RPMI7951 (cell line): ENCODE measurements at places on chromosomes 6 and 20. TPM values are rescaled to one million over a fixed set of nuclear protein-coding genes. Genes with fewer than 3 reads are reported as not detected.

GRCh38 chr6:79803917-79804316 is 143.4 kb downstream of the ELOVL4 start:
- no peak for DNase-seq

GRCh38 chr6:143034689-143035334 is 25.9 kb upstream of the AIG1 start:
- DNase-seq, result no peak

DNA sequence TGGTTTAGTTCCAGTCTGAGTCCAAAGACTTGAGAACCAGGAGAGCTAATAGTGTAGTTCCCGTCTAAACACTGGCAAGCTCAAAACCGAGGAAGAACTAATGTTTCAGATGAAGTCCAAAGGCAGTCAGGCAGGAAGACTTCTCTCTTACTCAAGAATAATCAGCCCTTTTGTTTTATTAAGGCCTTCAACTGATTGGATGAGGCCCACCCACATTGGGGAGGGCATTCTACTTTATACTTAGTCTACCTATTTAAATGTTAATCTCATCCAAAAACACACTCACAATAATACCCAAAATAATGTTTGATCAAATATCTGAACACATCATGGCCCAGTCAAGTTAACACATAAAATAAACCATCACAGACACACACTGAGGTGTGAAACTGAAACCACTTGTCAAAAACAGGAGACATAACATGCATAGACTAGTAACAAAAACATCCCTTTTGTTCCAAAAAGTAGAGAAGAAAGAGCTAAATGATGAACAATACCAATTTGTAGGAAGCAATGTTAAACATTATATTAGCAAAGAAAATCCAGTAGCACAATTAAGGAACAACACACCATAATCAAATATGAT is 50.2 kb upstream of the SENP6 start:
- no peak for DNase-seq

GRCh38 chr6:105097288-105097687 is 82.5 kb downstream of the POPDC3 start:
- no peak for DNase-seq

DNA sequence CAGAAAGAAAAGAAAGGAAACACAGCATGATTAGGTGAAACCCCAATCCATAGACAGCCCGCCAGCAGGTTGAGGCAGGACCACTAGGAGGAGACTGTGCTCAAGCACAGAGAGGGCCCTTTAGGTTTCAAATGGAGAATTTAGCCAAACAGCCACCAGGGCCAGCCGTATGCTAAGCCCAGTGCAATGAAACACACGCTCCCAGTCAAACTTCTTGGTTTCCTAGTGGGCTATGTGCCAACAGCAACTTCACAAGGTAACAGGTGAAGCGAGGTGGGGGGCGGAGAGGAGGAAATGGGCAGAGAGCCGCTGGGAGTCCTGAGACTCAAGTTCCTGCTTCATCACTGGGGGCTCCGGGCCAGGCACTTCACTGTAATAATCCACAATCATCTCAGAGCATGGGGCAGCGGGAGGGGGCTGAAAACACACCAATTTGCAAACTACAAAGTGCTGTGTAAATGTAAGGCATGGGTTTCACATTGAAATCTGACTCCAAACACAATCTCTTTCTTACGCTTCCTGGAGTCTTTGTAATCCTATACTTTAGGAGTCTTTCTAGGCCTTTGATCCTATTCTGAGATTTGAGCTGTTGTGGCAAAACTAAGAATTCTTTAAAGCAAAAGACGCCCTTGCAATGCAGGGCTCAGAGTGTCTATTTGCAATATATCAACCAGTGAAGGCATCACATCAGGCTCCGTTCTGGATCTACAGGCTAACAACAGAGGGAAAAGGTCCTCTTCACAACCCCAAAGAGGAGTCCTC is 117.3 kb downstream of the OPRM1 start:
- DNase-seq, result peak; percentile 50

The BTNL2 gene
- total RNA-seq, result not detected in 2 replicates

The PCED1A gene
- 18.9 and 31.5 TPM in 2 replicates for total RNA-seq

The APOM gene
- total RNA-seq, result 2.5 and 3.4 TPM in 2 replicates

- DNase-seq, result no peak
These were observed 8.4 kb downstream of the PSMG4 start for GRCh38 chr6:3267162-3267561.

GRCh38 chr6:169424821-169425240 is 171.2 kb upstream of the THBS2 start:
- DNase-seq, result no peak

GRCh38 chr6:6895929-6896328 is 211.8 kb upstream of the RREB1 start:
- DNase-seq, result no peak

DNA sequence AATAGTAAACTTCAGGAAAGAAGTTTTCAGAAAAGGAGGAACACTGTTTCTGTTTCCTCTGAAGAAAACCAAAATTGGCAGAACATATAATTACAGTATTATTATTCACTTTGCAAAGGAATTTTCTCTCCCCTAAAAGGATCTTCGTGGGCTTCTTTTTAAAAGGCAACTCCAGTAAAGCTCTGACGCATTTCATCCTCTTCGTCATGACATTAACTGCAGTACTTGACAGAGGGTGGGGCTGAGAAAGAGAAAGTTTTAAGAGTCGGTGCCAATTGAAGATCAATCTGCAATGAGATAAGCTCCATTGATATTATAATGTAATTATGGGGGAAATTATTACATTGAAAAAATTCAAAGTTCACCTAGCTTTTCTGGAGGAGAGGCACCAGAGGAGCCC is 75.8 kb downstream of the MYB start:
- DNase-seq, result no peak

The FAM83C gene
- not detected in 2 replicates for total RNA-seq

- DNase-seq, result no peak
These were observed 40.1 kb upstream of the ZBP1 start for GRCh38 chr20:57660181-57660921.

GRCh38 chr6:139973669-139974344 is 599.4 kb upstream of the CITED2 start:
- DNase-seq, result peak; percentile 77

GRCh38 chr6:94254689-94255088 is 835.3 kb upstream of the EPHA7 start:
- no peak for DNase-seq

GRCh38 chr6:32604434-32604877 is 14.8 kb upstream of the HLA-DRB1 start:
- no peak for DNase-seq

GRCh38 chr6:118298476-118299427 is 249.3 kb upstream of the PLN start:
- DNase-seq, result no peak

DNA sequence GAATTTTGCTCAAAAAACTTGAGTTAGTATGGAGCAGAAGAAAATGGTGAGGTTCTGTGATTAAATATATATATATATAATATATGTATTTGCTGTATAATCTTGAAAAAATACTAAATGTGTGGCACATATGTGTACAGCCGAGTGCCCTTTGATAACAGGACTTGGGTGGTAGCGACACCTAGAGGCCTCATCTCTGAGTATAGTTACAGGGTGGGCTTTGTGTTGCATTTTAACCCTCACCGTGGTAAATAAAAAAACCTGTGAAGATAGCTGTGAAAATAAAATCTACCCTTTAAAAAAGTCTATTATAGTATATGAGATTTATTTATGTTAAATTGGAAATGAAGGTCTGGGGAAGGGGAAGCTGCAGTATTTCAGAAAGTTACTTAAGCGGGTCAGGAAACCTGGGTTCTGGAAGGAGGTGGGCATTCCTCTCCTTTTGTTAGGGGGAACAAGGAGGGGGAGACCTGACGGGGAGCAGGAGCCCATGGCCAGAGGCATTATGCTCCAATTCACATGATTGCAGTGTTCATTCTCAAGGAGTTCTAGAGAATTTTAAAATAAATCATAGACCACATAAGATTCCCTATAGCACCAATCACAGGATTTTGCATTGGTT is 82.7 kb downstream of the SH3BGRL2 start:
- peak; percentile 34 for DNase-seq

DNA sequence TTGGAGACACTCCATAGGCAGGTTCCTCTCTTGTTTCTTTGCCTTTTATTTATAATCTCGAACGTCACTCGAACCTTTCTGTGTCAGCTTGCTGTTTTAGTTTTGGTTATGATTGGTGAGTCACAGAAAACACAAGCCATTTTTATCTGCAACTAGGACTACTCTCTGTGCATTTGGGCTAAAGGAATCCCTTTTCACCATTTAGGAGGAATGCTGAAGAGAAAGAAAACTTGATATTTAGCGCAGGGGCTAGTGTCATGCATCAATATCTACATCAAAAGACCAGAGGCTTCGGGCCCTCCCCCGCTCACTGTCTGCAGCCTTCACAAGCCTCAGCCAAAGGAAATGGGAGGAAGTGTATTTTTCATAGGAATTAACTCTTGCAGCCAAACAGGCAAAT is 507.8 kb upstream of the CITED2 start:
- peak; percentile 29 for DNase-seq

GRCh38 chr6:149480502-149481280 is 4.1 kb downstream of the ZC3H12D start:
- DNase-seq, result no peak

GRCh38 chr6:133854364-133855275 is 34.3 kb upstream of the TCF21 start:
- no peak for DNase-seq

GRCh38 chr6:29589423-29590048 is 4.6 kb downstream of the OR2H2 start:
- peak; percentile 47 for DNase-seq

DNA sequence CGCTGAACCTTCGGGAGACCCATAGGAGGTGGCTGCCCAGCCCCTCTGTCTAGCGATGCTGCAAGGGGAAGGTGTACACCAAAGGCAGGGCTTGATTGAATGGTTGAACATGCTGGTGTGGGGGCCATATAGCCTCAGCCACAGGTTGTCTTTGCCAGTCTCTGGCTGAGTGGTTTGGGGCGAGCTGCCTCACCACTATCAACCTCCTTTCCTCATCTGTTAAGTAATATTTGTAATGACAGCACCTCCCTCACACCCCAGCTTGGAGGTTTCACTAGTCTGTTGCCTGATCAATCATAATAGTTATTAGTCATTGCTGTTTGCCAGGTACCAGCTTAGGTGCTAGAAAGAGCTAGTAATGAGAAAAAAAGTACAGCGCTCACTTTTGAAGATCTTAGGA is 11.8 kb upstream of the ZNF831 start:
- no peak for DNase-seq
